Esophagus muscularis mucosa (tissue), 4 donors: ENCODE measurements at places on chromosomes 1 and 21. TPM values are rescaled to one million over a fixed set of nuclear protein-coding genes. Genes with fewer than 3 reads are reported as not detected.
A peak's percentile ranks its signal among the peaks of the same experiment; 100 is the strongest.

OR2L13 gene
- not detected for total RNA-seq

MAPKAPK2 gene
- total RNA-seq: 70.1 TPM

DNA sequence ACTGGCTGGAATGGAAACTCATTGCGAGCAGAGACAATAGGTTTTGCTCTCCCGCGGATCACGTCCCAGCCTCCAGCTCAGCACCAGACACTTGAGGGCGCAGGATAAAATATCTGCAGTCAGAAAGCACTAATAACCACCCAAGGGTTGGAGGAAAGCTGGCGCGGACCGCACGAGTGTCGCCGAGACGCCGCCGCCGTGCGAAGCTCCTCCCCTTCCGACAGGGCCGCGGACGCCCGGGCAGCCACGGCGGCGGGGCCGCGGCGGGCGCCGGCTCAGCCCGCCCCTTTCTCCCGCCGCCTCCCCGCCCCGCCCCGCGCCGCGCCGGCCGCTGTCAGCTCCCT is at the start of gene CMPK1:
TSS of gene CMPK1 (plus strand) at position 213 of the 344 bp plus-strand sequence. CDS start 156 bp downstream, outside the sequence.
- peak within 1 kb of the TSS; percentile 99 for H3K27ac ChIP-seq
- no peaks in the 10 kb centered on the region for H3K36me3 ChIP-seq
- H3K4me3 ChIP-seq: peak within 1 kb of the TSS; percentile 98
- H3K27me3 ChIP-seq: no peaks in the 10 kb centered on the region
- H3K4me1 ChIP-seq: peaks cover 24% of the 10 kb centered on the region

DNA sequence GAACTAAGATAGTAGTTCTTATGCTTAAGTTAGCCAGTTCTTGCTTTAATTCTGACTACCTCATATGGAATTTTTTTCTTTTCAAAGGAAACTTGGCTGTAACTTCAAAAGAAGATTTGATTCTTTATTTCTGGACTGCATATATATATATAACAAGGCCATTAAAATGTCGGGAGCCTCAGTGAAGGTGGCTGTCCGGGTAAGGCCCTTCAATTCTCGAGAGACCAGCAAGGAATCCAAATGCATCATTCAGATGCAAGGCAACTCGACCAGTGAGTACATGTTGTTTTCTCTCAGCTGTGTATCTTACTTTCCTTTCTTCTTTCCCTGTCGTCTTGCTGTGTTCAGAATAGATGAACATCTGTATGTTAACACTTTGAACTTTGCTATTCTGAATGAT is 21.8 kb downstream of the KIF1B start:
- H3K27ac ChIP-seq: peak overlapping the region; percentile 32
- H3K27me3 ChIP-seq: no peaks in the 10 kb centered on the region
- H3K4me3 ChIP-seq: no peak overlapping the region
- H3K36me3 ChIP-seq: peaks cover 19% of the 10 kb centered on the region
- no peak for DNase-seq

- no peaks in the 10 kb centered on the region for H3K36me3 ChIP-seq
- H3K27me3 ChIP-seq: no peaks in the 10 kb centered on the region
- H3K27ac ChIP-seq: no peak overlapping the region
- no peaks in the 10 kb centered on the region for H3K4me1 ChIP-seq
Observed at GRCh38 chr1:245365095-245366020, 210.6 kb downstream of the KIF26B start.

GRCh38 chr1:208944981-208945451 is 638.5 kb upstream of the CAMK1G start:
- no peaks in the 10 kb centered on the region for H3K4me1 ChIP-seq
- no peaks in the 10 kb centered on the region for H3K36me3 ChIP-seq
- H3K27me3 ChIP-seq: no peaks in the 10 kb centered on the region
- no peak overlapping the region for H3K4me3 ChIP-seq

DNA sequence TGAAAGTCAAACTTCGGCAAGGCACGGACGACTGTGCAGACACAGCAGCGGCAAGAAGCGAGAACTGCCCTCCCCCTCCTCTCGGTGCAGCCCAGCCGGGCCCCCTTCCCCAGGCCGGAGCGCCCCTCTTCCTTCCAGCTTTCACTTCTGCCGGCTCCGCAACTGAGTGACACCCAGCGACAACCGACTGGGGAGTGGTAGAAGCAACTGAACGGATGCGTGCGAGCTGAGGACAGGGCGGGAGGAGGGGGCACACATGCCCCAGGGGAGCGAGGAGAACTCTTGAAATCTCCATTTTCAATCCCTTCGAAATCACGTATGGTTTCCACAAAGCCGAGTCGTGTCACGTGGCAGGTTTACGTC is 146.6 kb downstream of the PGBD5 start:
- no peaks in the 10 kb centered on the region for H3K4me1 ChIP-seq
- no peak overlapping the region for H3K4me3 ChIP-seq
- no peak for DNase-seq
- H3K27ac ChIP-seq: no peak overlapping the region
- no peaks in the 10 kb centered on the region for H3K27me3 ChIP-seq
- peaks cover 61% of the 10 kb centered on the region for H3K36me3 ChIP-seq

AGMAT gene
- total RNA-seq: not detected

GRCh38 chr1:30194741-30195423 is 528.5 kb downstream of the MATN1 start:
- no peak overlapping the region for H3K27ac ChIP-seq
- no peaks in the 10 kb centered on the region for H3K27me3 ChIP-seq
- DNase-seq: peak; percentile 62
